Caki2 (cell line): ENCODE measurements at places on chromosomes 6 and 20. TPM values are rescaled to one million over a fixed set of nuclear protein-coding genes. Genes with fewer than 3 reads are reported as not detected.

DNA sequence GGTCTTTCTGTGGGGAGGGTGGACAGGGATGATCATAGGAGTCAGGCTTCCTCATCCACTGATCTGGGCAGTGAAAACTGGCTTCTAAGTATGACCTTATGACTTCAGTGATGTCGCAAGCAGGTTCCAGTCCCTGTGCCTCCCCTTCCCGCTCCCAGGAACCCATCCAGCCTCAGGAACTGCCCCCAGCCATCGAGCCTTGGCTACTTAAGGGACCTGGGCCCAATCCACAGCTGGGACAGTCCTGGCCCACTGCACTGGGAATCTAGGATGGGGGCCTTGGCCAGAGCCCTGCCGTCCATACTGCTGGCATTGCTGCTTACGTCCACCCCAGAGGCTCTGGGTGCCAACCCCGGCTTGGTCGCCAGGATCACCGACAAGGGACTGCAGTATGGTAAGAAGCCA lies at the start of gene LBP:
Gene LBP (plus strand): TSS at position 236 of the 405 bp plus-strand sequence. CDS start 35 bp downstream, at position 271.
- no peak for DNase-seq

VSTM2L gene
- total RNA-seq: not detected in 2 replicates

ZC2HC1B gene
- not detected in 2 replicates for total RNA-seq

DNA sequence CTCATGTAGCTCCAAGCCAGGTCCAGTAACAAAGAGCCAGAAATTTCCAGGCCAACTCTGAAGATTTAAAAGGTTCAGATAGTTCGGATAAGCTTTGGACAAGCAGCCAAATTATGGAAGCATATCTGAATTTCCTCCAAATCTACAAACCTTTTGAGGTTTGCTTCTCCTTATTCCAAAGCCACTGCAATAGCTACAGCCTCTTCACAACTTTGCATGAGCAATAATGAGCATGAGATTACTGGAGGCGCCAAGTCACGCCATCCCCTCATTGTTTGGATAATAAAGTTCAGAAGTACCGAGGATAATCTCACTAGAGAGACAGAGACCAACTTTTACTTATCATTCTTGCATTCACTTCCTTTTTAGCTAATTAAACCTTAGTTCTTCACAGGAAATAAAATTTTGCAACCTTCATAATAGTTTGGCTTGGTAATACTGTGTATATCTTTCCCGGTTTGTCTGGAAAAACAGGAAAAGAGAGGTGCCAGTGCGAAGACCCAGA lies 329.6 kb upstream of the RSPO3 start:
- DNase-seq: no peak

- DNase-seq: no peak
Measured at GRCh38 chr6:5941188-5941587, 65.5 kb downstream of the NRN1 start.

OLIG3 gene
- not detected in 2 replicates for total RNA-seq

RBM24 gene
- total RNA-seq: 2.4 and 4.7 TPM in 2 replicates

- no peak for DNase-seq
Measured at GRCh38 chr6:113077794-113078193, 730.7 kb downstream of the RFPL4B start.

- DNase-seq: no peak
Measured at GRCh38 chr6:116695401-116695800, 14.4 kb downstream of the KPNA5 start.

DNA sequence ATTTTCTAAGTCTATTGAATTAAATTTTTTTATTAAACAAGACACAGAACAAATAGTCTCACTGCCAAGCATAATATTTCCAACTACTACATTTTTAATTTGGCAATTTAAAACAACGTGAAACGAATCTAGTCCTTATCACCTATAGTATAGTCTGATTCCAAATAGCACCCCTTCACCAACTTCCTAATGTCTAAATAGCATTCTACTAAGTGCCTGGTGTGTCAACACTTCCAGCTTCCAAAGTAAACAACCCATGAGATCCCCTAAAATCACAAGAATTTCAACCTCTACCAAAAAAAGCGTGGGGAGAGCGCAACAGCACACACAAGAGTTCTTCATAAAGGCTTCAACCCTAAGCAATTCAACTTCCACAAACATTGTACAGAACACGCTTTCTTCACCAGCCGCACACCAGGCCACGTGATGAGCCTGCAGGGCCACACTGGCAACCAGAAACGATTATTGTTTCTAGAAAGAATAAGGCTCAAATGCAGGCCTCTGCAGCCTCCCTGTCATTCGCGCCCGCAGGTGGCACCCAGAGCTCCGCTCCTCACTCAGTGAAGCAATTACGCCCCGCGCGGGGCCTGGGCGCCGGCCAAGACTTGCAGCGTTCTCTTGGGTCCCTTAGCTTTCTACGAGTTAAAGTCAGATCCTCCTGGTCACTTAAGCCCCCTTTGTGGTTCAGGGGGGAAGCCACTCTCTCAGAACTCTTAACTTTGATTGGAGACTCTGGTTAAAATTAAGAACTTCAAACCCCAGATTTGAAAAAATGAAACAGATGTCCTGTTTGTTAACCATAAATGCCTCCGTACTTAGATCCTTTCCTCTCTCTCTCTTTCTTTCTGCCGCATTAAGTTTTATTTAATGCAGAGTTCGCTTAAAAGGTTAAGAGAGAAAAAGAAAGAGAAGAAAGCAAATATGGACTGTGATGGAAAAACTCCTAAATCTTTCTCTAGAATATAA lies 18.3 kb downstream of the SIM1 start:
- DNase-seq: no peak

TRMT6 gene
- 19.7 and 23.4 TPM in 2 replicates for total RNA-seq

DNA sequence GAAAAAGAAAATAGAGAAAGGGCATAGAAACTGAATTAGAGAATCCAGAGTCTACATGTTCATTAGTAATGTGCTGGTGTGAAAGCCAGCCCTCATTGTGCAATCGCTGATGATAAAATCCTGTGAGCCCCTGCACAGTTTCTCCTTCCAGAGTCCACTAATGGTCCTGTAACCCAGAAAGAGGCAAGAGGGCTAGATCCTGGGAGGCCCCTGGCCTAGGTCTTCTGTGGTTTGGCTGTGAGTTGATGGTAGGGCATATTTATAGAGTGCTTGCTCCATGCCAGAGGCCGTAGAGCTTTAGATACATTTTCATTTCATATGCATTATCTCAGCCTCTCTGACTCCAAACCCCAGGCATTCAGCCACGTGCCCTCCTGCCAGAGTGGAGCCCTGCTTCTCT lies 94.9 kb upstream of the MTHFD1L start:
- DNase-seq: no peak

HLA-DRB1 gene
- 0.17 TPM in 1 of 2 replicates, not detected in the other for total RNA-seq

DNA sequence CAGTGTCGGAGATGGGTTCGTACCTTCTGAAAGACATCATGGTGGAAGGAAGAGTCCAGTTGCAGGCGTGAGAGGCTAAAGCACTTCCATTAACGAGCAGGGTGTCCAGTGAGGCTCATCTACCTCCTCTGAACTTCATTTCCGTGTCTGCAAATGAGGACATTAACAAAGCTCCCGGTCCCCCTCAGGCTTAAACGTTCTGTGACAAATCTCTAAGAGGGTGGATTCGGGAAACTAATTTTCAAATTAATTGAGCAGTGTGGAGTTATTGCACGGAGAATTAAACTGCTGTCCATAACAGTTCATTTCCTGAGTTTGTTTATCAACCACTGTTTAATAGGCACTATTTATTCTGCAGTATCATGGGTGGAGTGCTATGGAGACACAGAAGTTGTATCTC lies 68.2 kb downstream of the TRMT6 start:
- DNase-seq: no peak

GRCh38 chr20:34553366-34553867 lies 5.1 kb upstream of the MAP1LC3A start:
- no peak for DNase-seq

PGC gene
- total RNA-seq: 5.8 TPM in 1 of 2 replicates, not detected in the other

DNA sequence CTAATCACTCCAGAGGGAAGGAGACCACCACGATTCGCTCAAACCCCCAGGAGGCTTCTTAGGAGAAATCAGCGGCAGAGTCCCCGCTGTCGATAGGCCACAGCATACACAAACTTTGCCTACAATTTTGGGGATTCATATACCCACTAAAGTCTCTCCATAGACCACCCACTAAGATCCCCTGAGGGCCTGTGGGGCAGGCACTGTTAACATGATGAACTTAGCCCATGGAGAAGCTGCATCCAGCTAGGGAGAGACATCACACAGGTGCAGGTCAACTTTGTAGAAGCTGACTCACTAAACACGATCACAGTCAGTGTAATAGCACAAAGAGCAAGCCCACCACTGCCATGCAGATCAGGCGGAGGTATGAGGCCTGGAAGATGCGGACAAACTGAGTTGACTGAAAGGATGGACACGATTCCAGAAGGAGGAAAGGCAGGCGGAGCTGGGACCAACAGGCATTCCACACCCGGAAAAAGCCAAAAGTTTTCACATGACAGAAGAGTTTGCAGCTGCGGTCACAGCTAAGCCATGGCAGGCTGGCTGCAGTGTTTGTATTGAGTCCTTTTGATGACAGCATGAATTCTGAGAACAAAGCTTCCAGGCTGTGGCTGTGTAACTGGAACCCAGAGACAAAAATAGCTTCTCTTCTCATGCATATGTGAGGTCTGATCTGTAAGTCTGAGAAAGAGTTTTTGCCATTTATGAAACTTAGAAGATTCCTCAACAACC lies 75.7 kb upstream of the QKI start:
- DNase-seq: no peak

DNA sequence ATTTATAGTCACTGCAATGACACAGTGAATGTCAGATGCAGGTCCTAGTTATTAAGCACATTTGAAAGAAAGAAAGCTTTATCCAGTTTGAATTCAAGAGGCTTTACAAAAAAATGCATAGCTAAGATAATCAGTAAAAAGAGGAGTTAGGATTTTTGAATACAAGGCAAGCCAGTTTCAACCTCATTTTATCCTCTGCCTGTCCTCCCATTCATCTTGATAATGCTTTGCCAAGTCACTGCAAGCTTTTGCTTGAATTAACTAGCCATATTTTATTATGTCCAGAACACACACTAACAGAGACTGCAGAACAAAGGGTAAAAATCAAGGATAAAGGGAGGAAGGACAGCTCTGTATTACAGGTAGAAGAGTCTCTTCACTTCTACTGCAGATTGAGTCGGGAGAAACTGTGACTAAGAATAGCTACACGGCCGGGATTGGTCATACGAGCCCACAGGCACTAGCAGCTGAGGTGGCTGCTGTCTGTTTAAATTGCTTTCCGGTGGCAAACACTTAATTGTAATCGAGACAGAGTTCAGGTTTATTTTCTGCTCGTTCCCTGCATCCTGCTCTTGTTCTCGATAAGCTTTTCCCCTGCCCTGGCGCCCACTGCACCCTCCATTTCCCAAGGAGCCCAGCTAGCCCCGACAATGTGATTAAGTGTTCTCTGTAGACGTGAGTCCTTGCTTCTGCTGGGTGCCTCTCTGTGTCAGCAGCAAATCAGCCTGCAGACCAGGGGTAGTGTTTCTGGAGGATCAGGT lies 30.5 kb upstream of the AKAP12 start:
- DNase-seq: no peak

- DNase-seq: peak; percentile 14
Measured at GRCh38 chr6:158185729-158186456, 17.7 kb downstream of the GTF2H5 start.

STX11 gene
- 5.7 TPM in 1 of 2 replicates, not detected in the other for total RNA-seq

CEP85L gene
- total RNA-seq: 2.2 and 2.8 TPM in 2 replicates

NR2E1 gene
- total RNA-seq: not detected in 2 replicates

GRCh38 chr6:121201105-121201504 lies 133.2 kb downstream of the TBC1D32 start:
- no peak for DNase-seq

DNA sequence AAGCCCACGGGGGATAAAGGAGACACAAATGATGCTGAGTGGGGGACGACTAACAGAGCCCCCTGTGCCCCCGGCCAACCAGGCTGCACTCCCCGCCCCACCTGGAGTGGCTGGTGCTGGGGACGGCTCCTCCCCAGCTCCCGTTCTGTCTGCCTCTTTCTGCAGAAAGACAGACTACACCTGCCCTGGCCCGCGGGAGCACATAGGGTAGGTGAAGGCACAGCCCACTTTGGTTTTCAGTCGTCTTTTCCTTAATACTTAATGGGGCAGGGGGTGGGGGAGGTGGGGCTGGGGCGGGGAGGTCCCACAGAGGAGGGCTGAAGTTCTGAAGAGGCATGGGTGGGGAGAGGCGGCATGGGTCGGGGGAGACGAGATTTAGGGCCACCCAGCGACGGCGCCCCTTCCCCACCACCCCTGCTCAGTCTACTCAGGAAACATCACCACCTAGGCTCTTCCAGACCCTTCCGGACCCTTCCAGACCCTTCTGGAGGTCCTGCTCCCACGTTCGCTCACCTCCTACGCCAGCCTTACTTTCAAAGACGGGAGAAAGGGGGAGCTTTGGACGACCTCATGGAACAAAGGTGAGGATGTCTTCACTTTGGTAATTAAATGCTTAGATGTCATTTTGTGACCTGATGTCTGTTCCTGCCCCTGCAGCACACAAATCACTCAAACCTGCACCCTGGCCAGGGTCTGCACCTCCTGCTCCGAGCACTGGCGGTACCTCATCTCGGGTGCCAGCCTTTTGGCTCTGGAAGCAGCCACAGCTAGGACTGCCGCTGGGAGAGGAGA lies 21.2 kb upstream of the FRMD1 start:
- no peak for DNase-seq
